ENCODE measurements at places on chromosomes 13 and 19.

GRCh38 chr19:49212016-49212701 lies 54.6 kb downstream of the TRPM4 start:
- DNase-seq, result no peak

GRCh38 chr13:110914081-110914330 lies 863 bp downstream of the ANKRD10 start:
- DNase-seq, result no peak

DNA sequence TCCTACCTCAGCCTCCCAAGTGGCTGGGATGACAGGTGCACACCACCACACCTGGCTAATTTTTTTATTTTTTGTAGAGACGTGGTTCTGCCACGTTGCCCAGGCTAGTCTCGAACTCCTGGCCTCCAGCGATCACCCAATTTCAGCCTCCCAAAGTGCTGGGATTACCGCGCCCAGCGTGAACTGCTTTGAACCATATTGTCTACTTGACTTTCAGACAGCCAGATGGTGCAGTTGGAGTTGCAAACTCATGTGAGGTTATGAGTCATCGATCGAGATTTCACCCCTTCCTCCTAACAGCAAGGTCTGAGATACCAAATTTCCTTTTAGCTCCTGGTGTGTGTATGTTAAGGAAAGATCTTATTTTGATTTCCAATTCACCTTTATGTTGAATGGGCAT lies 2.7 kb downstream of the SLC27A1 start:
- no peak for DNase-seq

- DNase-seq, result no peak
These were observed 217.9 kb downstream of the VWA8 start for GRCh38 chr13:41742917-41743552.

DNA sequence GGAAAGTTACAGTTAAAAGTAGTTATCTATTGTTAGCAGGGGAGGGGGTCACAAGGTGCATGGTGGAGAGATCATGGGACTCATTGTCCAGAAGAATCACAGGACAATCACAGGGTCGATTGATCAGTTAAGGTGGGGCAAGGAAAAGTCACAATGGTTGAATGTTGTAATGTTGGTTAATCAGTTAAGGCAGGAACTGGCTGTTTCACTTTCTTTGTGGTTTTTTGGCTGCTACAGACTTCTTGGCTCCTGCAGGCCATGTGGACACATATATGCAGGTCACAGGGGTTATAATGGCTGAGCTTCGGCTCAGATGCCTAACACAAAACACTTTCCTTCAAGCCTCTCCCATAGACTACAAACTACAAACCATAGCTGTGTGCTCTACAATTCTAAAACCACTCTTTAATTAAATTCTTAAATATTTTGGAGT lies 6.9 kb upstream of the ZNF431 start:
- DNase-seq, result no peak

- DNase-seq, result no peak
These were observed 37.3 kb downstream of the NFIC start for GRCh38 chr19:3403489-3404323.

GRCh38 chr19:48196933-48197665 lies 26.6 kb downstream of the ZSWIM9 start:
- DNase-seq, result no peak

- DNase-seq, result no peak
These were observed 593.5 kb downstream of the DIAPH3 start for GRCh38 chr13:59570204-59570603.

DNA sequence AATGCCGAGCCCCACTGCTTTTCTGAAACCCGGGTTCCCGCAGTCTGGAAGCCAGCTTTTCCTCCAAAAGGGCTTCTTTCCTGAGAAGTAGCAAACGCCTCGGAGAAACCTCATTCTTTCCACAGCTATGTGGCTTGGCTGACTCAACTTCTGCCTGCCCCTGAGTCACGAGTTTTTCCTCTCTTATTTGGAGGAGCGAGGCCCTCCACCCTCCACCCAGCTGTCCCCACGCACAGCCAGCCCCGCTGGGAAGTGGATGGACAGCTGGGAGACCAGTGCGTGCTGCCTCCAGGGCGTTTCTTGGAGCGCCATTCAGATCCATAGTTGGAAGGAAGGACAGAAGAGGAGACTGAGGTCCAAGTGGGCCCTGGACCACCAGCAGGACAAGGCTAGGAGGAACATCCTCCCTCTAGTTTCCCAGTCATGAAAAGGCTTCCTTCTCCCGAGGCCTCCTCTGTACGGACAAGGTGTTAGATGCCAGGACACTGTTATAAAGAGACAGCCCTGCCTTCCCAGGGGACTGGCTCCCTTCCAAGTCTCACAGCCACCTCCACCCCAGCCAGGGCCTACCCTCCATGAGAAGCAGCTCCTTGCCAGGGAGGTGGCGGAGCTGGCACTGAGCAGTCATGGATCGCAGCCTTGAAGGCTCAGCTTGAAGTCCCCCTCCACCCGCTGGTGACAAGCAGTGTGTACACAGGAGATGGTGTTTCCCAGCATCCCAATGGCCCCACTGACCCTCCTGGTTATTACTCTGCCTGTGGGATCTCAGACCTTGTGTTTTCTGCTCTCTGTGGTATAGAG lies 2.5 kb upstream of the PLEKHF1 start:
- DNase-seq, result no peak

DNA sequence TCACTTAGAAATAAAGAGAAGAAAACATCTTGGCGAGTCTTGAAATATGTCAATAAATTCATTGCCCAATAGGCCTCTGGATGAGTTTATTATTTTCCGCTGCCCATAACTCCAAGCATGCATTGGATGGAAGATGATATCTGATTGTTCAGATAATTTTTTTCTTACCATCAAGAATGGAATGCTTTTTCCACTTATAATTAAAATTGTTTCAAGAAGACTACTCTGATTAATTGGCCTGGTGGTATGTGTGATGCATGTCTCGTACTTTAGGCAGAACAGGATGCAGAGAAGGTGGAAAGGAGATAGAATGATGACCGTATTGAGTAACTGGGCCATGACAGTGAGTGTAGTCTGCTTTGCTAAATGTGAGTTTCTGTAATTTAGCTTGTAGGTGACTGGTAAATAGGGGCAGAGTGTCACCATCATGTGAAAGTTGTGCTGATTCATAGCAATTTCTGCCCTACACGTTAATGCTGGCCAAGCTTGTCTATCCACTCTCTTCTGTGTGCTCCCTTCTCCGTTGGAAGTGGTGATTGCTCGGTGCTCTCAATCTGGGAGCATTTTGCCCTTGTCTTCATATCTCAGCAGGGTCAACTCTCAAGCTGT lies 13.5 kb upstream of the SPATA13 start:
- DNase-seq, result no peak

- no peak for DNase-seq
These were observed 10.2 kb downstream of the C19orf12 start for GRCh38 chr19:29704562-29705558.

- DNase-seq, result no peak
These were observed 35.8 kb upstream of the SPART start for GRCh38 chr13:36382030-36382429.

DNA sequence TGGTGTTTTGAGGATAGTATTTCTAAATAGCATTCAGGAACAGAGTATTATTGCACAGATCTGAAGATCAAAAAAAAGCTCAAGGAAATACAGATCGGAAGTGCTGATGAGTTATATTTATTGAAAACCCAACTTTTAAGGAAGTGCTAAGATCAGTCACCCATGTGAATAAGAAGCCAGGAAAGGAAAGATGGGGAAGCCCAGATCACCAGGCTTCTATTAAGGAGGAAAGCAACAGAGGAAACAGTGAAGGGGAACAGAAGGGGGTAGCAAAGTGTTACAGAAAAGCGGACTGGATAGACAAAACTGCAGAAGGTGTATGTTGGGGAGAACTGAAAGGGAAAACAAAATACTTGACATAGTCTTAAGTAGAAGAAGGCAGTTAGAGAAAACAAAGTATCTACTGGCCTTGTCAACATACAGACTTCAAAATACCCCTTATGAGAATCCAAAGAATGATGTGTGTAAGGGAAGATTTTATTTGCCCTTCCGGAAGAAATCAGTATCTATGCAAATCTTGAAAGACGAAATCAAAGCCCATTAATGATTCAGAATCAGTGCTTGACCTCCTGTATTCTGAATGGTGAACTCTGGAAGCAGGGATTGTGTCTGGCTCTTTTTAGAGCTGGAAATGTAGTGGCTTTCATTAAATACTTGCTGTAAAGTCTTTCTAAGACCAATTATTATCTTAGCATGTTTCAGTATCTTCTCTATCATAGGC lies 12.1 kb downstream of the UFM1 start:
- DNase-seq, result no peak

- DNase-seq, result no peak
These were observed 37.8 kb upstream of the SOX1 start for GRCh38 chr13:112029143-112029542.

- peak; percentile 80 for DNase-seq
These were observed 11.0 kb downstream of the IFNL1 start for GRCh38 chr19:39307046-39307821.

GRCh38 chr13:43652760-43653159 lies 134.0 kb downstream of the ENOX1 start:
- no peak for DNase-seq

- DNase-seq, result no peak
These were observed 67.3 kb upstream of the TSHZ3 start for GRCh38 chr19:31416548-31416947.

GRCh38 chr19:28594737-28595136 lies 618.2 kb downstream of the UQCRFS1 start:
- no peak for DNase-seq

- DNase-seq, result no peak
These were observed 21.8 kb downstream of the RFXAP start for GRCh38 chr13:36840718-36841250.

DNA sequence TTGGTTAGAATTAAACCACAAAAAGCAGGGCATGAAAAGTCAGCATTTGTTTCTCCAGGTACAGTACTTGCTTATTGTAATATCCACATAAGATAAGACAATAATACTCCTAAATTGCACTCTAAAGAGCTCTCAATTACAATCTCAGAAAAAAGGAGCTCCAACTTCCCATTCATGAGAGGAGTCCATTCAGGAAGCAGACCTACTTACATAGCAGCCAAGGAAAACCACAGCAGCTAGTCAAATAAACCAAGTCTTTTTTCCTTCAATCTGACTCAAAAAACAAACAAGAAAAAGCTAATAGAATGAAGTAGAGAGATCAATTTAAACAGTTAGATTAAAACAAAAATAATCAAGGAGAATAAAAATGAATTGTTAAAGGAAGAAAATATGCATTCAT lies 885.2 kb upstream of the SLITRK6 start:
- DNase-seq, result peak; percentile 30

DNA sequence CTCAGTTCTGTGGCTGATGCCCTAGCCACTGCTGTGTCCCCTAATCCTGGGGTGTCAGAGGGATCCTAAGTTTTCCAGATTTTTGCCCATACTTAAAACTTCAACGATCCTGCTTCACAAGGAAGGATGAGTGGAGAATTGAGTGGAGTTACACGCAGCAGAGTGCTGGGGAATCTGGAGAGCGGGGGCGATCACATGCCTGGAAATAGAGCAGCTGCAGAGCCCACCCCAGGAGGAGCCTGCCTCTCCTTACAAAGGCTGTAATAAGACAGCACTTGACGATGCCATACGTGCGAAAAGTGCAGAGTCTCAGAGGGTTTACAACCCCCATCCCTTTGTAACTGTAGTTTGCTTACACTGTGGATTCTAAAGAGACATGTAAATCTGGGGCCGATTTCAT lies 40.6 kb downstream of the SUGP2 start:
- no peak for DNase-seq

DNA sequence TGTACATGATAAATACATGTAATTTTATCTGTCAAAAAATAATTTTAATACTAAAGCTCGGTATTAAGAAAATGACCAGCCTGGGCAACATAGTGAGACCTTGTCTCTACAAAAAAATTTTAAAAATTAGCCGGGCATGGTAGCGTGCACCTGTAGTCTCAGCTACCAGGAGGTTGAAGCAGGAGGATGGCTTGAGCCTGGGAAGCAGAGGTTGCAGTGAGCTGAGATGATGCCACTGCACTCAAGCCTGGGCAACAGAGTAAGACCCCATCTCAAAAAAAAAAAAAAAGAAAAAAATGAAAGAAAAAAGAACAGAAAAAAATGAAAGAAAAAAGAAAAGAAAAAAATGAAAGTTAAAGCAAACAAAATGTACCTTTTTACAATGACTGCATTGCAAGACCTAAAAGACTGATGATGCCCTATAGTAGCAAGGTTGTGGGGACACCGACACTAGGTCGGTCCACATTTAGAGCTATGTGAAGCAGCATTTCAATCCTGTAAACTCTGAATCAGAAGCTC lies 5.3 kb downstream of the ZFP14 start:
- no peak for DNase-seq

Measured in NCI-H1930 (cell line).